ENCODE measurements at places on chromosomes 16 and 17.
A peak's percentile ranks its signal among the peaks of the same experiment; 100 is the strongest.

GRCh38 chr17:55743103-55743679, 7.7 kb upstream of the PCTP start:
- DNase-seq: no peak

- peak; percentile 65 for DNase-seq
Measured at GRCh38 chr17:61065263-61065773, 334.3 kb upstream of the TBX2 start.

GRCh38 chr17:3740611-3741073, 16.9 kb downstream of the HASPIN start:
- no peak for DNase-seq

GRCh38 chr17:59423137-59423724, 91.8 kb downstream of the YPEL2 start:
- DNase-seq: no peak

GRCh38 chr17:19336938-19337711, 25.4 kb downstream of the B9D1 start:
- DNase-seq: no peak

- DNase-seq: no peak
Measured at GRCh38 chr17:77432034-77432661, 291.4 kb downstream of the SEC14L1 start.

DNA sequence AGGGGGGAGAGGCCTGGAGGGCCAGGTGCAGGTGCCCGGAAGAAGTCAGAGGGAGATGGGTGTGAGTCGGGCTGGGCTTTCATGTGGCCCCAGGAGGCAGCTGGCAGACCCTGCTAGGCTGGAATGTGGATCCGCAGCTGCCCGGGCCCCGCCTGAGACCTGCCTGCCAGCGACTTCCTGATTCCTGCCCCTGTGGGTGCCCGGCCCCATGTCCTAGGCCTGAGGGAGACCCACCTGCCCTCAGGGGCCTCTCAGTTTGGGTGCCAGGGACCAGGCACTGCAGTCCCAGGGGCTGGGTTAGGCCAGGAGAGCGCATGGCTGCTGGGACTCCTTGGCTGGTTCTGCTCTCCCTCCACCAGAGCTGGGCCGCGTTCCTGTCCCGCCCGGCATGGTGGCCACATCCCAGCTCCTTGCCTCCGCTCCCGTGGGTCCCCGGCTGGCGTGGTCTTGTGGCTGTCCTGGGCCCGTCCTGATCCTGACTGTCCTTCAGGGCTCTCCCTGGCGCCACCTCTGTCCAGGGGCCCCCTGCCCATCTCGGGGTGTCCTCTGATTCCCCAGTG, 22.1 kb upstream of the SPNS2 start:
- no peak for DNase-seq

- peak; percentile 93 for DNase-seq
Measured at GRCh38 chr16:1159973-1160772, 7.3 kb downstream of the CACNA1H start.

DNA sequence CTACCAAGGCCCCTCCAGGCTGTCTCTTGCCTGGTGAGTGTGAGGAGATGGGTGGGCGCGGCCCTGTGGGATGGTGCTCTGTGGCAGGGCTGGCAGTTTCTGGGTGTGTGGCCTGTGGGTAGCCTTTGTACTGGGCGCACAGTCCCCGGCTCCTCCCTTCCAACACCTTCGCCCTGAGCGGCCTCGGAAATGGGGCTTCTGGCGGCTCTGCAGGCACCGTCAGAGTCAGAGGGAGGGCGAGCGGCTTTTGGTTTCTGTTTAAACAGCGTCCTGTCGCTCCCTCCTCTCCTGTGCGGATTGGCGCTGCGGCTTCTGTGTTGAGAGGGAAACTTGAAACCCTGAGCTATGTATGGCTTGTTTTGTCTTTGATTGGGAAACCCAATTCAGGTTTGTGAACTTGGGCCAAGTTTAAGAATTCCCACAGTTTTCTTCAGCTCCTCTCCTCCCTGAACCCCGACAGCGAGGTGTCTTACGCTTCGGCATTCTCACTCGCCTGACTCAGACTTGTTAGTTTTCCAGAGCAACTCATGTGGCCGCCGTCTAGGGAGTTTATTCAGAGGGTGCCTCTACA, 8.3 kb upstream of the ZNF750 start:
- DNase-seq: no peak

DNA sequence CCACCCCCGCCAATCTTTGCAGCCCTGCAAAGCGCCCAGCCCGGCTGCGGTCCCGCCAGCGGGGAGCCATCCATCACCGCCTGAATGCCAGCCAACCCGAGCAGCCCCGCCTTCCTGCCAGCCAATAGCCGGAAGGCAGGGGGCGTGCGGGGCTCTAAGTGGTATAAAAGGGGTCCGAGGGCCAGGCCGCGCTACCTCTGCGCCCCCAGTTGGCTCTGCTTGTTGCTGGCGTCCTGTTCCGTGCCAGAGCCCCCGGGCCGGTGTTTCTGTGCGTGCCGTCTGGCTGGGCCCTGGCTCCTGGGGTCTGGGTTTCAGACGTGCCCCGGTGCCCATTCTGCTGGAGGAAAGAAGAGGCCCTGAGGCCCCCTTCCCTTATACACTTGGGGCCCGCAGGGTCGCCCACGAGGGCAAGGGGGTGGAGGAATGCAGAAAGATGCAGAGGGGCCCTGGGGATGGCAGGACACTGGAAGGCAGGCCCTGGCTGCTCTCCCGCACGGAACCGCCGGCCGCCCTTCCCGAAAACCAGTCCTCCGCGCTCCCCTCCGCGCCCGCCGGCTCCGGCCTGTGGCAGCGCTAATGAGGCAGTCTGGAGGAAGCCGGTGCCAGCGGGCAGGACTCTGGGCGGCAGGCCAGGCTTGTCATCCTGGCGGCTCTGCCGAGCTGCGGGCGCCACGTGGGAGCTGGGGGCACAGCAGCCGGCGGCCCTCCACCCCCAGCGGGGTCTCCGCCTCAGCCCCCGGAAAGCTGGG, 14.0 kb downstream of the COPZ2 start:
- peak; percentile 67 for DNase-seq

GRCh38 chr17:17737961-17738894, 57.0 kb downstream of the RAI1 start:
- peak; percentile 68 for DNase-seq

DNA sequence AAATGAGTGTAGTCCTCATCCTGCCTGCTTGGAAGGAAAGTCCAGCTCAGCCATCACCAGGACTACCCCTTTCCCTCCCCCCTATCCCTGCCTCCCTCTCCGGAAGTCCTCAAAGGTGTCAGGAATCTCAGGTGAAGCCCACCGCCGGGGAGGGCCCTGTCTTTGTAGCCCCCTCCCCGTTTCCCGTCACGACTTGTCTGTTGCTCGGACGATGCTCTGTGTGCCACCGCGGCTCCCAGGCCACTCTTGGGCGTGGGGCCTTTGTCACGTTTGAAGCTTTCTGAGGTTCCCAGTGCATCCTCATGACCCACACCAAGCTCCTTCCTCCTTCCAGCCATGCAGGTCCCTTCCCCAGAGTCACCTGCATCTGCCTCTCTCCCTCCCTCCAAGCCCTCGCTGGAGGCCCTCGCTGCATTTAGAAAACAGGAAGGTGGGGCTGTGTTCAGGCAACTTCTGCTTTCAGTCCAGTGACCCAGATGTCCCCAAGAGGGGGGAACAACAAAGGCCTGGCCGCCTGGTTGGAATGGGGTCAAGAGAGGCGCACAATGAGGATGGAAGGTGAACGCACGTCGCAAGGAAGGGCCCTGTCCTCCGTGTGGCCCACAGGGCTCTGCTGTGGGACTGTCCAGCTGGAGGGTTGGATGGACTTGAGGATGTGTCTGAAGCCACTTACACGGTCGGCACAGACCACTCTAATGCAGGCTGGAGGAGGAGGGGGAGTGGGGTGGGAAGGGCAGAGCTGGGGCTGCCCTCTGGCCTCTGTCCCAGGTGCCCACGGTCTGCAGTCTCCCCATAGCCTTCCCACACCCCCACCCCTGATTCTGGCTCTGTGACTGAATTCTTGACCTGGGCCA, 59.9 kb downstream of the OR1D5 start:
- no peak for DNase-seq

- DNase-seq: peak; percentile 84
Measured at GRCh38 chr17:7436556-7437368, 1.5 kb downstream of the TMEM102 start.

DNA sequence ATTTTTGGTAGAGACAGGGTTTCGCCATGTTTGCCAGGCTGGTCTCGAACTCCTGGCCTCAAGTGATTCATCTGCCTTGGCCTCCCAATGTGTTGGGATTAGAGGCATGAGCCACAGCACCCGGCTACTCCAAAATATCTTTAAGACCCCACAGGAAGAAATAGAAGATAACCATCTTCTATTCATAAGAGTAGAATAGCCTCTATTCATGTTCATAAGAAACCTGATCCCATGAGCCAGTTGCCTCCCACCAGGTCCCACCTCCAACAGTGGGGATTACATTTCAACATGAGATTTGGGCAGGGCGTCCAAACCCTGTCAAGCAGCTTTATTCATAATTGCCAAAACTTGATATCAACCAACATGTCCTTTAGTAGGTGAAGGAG, 13.9 kb upstream of the TMC7 start:
- no peak for DNase-seq

DNA sequence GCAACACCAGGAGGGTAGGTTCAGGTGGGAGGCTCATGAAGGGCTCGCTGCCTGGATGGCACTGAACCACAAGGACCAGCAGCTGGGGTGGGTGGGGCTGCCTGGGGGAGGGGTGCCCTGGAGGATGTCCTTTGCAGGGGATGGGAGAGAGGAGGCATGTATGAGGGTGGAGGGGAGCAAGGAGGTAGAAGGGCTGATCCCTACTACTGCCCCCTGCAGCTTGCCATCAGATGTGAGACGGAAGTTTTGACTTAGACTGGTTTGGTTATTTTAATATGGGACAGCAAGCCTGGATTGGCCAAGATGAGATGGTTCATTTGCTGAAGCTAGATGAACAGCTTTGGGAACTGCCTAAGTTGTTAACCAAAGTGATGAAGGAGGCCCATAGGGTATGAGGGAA, 115.9 kb downstream of the SEC14L1 start:
- no peak for DNase-seq

DNA sequence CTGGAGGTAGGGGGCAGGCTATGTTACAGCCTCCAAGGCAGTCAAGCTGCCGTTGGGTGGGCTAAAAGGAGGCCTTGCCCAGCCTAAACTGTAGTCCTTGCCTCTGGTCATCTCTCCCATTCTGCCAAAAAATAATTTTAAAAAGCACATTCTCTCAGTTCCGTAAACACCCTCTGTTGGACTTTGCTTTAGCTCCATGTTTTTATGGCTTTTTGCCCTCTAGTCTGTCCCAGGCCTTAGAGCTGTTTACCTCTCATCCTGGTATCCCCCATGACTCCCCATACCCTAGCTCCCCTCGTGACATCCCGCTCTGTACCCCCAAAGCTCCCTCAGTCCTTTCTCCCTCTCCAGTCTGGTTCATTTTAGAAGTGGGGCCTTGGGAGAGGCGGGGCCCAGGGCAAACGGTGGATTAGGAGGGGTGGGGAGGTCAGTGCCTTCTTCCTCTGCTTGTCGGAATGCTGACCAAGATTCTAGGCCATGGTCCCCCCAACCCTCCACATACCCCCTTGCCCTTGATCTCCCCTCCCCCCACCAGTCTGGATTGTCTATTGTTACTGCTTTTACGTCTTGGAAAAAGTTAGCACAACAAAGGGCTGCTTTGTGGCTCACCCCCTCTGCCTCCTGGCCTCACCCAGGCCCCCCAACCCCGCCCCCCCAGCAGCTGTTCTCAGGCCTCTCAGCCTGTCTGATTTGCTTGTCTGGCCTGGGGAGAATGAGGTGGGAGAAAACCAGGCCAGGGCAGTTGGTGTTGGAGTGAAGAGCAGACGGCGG, 18.4 kb downstream of the GJD3 start:
- DNase-seq: no peak

- peak; percentile 87 for DNase-seq
Measured at GRCh38 chr17:44360826-44361225, 2.8 kb downstream of the FAM171A2 start.

DNA sequence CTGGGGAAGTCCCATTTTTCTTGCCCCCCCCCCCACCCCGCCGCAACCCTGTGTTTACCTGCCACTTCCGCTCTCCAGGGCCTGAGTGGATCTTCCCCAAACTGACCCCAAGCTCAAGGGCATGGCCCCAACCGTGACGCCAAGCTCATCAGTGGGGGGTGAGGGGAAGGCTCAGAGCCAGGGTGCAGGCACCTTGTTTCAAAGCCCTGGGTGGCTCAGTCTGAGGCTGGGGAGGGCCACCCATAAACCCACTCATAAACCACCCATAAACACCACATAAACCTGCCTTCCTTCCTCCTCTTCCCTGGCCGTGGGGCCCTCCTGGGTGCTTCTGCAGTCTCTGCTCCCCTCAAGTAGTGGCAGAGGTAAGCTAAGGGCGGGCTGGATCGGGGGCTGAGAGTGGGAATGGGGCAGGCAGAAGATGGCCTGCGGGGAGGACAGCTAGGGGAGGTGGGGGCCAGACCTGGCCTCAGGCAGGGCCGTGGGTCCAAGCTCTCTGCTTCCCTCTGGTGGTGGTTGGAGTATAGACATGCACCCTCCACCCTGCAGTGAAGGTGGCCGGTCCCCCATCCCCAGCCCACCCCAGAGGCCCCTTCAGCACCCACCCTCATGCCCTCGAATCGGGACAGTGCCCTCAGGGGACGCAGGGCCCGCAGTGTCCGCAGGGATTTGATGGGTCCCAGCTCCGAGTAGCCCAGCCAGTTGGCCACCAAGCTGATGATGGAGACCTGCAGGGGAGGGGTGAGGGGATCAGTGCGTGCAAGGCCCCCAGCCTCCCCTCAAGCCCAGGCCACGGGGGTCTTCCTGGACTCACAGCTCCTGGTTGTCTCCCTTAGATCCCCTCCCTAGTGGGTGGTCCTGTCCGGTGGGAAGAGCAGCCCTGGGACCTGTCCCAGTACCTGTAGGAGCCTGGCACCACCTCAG, 14.6 kb upstream of the CD79B start:
- no peak for DNase-seq

DNA sequence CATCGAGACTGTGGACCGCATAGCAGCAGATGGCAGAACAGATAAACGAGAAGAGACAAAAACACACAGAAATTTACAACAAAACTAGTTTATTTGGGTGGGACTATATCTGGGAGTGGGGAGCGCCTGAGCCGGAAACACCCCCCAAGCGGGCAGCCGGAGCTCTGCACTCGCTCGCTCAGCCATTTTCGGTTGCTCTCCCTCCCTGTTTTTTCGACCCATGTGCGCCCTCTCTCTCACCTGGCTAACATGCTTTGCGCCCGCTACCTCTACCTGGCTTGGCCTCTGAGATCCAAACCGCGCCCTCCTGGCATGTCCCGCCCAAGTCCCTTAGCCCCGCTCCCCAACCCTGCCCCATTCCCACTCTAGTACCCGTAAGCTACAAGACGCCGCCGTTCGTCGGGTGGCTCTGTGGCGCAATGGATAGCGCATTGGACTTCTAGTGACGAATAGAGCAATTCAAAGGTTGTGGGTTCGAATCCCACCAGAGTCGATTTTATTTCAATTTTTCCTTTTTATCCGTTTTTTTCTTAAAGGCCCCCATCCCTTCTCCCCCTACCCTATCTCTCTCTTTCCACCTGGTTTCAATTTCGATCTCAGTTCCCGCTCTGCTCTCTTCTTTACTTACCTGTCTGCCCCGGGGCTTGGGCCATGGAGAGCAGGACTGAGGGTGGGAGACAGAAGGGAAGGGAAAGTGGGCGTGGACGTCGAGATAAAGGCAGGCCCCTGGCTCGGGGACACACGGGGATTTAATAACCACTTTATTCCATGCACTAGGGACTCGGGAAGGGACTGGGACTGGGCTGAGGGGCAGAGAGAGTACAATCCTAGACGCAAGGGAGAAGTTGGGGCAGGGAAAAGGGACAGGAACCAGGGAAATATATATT, 2.4 kb upstream of the ALOXE3 start:
- DNase-seq: no peak

GRCh38 chr17:68458260-68459036, 1.2 kb upstream of the WIPI1 start:
- no peak for DNase-seq

- no peak for DNase-seq
Measured at GRCh38 chr17:82866590-82867191, 26.9 kb upstream of the ZNF750 start.

GRCh38 chr17:36501963-36502362, 15.5 kb downstream of the ZNHIT3 start:
- no peak for DNase-seq
